ENCODE measurements at places on chromosomes 11 and 22. TPM values are rescaled to one million over a fixed set of nuclear protein-coding genes. Genes with fewer than 3 reads are reported as not detected.

DNA sequence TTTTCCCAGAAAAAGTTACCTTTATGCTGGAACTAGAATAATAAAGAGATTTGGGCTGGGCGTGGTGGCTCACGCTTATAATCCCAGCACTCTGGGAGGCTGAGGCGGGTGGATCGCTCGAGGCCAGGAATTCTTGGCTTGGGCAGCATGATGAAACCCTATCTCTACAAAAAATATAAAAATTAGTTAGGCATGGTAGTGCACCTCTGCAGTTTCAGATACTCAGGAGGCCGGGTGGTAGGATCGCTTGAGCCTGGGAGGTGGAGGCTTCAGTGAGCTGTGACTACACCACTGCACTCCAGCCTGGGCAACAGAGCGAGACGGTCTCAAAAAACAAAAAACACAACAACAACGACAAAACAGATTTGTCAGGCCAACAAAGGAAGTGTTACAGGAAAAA lies 119.3 kb upstream of the OR9Q1 start:
- DNase-seq: no peak

- DNase-seq: peak; percentile 80
Measured at GRCh38 chr22:37079668-37080171, 28.2 kb downstream of the KCTD17 start.

DNA sequence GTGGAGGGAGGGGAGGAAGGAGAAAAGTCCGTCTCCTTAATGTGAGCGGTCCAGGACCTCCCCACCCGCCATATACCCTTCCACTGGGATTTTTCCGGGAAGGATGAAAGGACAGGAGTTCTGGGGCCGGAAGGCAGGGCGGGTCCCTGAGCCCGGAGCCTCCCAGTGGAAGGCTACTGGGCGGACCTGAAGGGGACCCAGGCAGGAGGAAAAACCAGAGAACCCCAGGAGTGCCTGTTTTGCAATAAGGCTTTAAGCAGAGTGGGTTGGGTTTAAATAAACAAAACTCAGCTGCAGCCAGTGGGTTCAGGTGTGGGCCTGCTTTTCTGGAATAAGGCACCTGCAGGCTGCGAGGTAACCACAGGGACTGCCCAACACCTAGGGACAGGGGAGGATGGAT lies 1.7 kb upstream of the CELSR1 start:
- no peak for DNase-seq

DNA sequence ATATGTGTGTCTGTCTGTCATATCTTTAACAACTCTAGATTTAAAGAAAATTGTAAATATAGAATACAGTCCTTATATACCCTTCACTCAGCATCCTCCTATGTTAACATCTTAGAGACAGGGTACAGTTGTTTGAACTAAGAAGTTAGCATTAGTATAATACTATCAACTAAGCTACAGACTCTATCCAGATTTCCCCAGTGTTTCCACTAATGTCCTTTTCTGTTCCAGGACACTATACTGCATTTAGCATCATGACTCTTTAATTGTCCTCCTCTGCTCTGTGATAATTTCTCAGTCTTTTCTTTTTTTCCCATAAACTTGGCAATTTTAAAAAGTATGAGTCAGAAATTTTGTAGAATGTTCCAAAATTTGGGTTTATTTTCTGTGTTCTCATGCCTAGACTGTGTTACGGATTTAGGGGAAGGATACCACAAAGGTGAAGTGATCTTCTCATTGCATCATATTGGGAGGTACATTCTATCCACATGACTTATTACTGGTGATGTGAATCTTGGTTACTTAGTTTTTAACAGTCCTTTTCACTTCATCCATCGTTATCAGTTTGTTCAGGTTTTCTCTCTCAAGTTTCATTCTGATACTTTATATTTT lies 168.4 kb downstream of the SBF2 start:
- no peak for DNase-seq

DNA sequence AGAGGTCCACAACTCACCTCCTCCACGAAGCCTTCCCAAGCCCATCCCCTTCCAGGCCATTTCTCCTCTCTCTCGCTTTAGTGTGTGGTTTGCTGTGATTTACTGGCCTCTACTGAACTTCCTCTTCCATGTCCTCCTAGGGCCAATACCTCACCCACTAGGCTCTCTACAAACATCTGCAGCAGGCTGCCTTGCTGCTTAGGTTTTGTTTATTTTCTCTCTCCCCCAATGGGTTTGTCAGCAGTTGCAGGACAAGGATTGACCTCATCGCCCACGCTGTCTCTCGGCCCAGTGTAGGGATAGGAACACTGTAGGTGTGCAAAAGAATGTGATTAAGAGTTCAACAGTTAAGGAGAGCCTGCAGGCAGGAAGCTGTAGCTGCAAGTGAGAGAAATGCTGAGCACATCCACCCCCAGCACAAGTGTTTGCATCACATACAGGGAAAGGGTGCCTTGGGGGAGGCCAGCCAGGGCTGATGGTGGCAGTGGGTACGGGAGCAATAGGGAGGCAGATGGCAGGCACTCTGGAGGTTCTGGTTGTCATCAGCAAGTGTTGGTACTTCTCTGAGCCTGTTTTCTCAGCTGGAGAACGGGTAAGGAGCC lies 1.4 kb downstream of the PC start:
- DNase-seq: peak; percentile 25

- no peak for DNase-seq
Measured at GRCh38 chr11:128359515-128359914, 227.8 kb downstream of the ETS1 start.

DNA sequence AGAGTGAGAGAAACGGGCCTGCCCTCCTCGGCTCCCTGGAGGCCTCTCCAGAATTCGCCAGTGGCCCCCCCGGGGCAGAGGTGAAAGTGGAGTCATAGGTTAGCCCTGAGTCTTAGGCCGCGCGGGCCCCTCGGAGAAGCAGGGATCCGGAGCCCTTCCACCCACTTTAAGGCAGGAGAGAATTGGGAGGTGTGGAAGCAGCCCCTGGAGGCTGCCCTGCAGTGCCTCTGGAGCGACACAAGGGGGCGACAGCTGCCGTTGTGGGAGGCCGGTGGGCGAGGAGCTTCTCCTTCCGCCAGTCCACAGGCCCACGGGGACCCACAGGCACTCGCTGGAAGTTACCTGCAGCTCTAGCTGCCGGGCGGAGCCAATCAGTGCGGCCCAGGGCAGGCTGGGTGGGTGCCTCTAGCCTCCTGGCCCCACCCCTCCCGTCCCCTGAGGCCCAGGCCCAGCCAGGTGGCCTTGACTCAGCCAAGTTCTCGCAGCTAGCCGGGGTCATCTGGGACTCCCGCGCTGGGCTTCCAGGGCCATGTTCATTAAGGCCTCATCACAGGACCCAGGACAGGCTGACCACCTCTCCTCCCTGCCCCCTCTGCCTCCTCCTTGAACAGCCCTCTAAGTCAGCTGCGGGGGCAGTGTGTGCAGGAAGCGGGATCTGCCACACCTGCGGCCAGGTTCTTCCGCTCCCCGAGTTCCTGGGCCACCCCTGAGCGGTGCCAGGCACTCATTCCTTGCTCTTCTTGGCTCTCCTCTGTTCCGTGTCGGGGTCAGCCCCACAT lies 5.0 kb downstream of the DGKZ start:
- peak; percentile 70 for DNase-seq

DNA sequence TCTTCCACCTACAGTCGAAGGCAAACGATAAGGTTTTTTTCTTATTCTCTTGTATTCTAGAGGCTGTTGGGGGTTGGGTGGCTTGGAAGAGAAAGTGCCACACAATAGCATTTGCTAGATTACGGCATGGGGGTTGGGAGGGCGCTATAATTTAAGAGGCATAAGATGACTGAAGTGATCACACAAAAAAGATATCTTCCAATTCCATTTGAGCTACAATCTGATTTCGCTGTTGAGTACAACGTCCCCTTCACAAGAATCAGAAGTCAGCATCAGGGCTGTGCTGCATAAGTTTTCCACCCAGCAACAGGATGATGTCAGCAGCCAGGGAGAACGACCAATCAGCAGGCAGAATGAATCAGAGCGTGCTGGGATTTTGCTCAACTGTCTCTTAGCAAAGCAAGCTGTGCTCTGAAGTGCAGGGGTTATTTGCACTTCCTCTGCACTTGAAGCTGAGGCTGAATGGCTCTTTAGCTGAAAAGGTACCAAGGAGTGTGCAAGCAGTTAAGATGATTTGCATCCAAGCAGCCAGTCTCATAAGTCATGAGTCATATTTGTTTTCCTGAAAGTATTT lies 23.2 kb upstream of the SESN3 start:
- DNase-seq: peak; percentile 54

DNA sequence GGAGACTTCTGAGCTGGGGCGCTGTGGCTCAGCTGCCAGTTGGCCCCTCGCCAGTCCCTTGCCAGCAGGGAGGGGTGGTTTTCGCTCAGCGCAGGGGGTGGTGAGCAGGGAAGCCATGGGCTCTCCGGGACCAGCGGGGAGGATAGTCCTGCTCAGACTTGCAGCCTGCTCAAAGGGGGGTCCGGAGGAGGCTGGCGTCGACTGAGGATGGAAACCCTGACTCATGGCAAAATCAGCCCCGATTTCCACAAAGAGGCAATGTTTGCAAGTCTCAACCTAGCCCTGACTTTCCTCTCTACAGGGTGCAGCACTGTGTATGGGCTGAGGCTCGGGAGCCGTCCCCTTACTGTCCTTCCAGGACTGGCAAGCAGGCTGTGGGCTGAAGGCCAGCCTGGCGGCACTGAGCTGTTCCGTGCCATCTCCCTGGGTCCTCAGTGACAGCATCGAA lies 35.1 kb downstream of the FBLN1 start:
- no peak for DNase-seq

DNA sequence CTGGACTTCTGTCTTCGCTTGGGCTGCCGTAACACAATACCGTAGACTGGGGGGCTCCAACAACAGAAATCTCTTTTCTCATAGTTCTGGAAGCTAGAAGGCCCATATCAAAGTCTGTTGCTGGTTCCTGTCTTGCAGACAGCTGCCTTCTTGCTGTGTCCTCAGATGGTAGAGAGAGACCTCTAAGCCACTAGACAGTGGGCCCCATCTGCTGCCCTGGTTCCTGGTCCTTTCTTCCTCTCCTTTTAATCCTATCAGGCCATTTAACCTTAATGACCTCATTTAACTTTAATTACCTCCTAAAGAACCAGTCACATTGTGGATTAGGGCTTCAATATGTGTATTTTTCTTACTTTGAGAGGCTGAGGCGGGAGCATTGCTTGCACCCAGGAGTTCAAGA lies 9.4 kb downstream of the CEP164 start:
- no peak for DNase-seq

DNA sequence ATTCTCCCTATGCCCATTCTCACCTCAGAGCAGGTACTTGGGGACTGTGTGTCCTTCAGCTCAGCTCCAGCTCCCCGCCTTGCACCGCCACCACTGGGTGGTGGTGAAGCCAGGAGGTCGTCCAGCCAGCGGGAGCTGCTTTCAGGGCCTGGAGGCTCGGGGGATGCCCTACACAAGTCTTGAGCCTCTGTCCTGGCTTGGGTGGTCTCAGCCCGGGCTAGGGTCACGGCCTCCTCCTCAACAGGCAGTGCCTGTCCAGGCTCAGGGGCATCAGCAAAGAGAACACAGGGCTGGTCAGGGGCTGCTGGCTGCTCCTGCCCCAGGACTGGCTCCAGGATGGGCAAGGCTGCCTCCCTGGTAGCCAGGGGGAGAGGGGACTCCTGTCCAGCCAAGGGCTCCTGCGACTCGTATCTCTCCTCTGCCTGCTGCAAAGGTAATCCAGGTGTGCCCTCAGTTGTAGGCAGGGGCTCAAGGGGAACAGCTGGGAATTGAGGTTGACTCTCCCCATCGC lies 12.2 kb downstream of the TNKS1BP1 start:
- no peak for DNase-seq

GRCh38 chr11:24375351-24375750 lies 121.5 kb upstream of the LUZP2 start:
- DNase-seq: no peak

- no peak for DNase-seq
Measured at GRCh38 chr11:35007277-35007676, 90.9 kb downstream of the PDHX start.

- DNase-seq: no peak
Measured at GRCh38 chr11:114358716-114359115, 41.6 kb downstream of the C11orf71 start.

DNA sequence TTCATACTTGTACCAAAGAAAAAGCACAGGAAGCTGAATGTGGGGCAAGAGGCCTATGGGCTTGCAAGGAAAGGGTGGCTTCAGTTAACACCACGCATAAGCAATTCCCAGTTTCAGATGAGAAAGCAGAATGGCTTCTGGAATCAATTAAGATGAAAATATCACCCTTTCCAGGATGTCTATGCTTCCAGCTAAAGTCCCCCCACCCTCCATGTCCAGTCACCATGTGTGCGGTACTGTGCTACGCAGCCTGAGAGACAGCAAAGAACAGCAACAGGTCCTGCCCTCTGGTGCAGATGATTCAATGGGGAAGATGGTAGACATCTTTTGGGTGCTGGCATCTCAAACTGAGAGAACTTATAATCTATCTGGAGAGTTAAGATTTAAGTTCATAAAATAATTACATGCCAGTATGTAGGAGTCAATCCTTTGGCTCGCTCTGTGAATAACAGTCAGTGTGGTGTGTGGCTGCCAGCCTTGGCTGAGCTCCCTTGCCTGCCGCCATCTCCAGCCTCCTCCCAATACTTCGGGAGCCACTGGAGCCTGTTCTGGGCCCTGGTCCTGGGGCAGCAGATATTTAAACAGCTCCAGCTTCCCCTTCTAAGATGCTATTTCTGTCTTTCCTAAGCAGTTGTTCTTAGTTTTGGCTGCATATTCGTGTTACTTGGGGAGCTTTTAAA lies 44.5 kb downstream of the ME3 start:
- DNase-seq: no peak

DNA sequence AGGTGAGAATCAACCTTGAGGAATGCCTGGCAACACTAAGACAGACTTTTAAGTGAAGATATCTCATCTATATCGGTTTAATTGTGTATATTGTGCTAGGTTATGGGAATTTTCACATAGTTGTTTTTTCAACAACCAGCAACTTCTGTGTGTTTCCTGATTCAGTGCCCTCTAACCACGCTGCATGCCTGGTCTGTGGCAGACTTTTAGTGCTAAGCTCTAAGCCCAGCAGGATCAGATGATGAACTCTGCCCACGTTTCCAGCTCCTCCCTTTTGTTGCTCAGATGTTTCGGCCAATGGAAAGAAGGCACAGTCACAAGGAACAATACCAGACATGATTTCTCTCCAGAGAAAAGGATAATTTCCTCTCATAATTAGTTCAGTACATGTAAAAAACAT lies 1.4 kb upstream of the VWA5A start:
- DNase-seq: peak; percentile 18

GRCh38 chr22:49774046-49774445 lies 53.6 kb downstream of the BRD1 start:
- no peak for DNase-seq

Gene PRPF19
- total RNA-seq: 132 TPM

Gene LMO2
- total RNA-seq: 148 TPM

Gene OR8K1
- not detected for total RNA-seq

Gene C11orf91
- not detected for total RNA-seq

Gene RHOD
- 0.54 TPM for total RNA-seq

Gene TRIM48
- not detected for total RNA-seq

Gene MS4A4A
- total RNA-seq: 1.1 TPM

Gene MEI1
- 16.2 TPM for total RNA-seq

Gene H19
- 2.7 TPM for total RNA-seq

Gene APOBEC3B
- total RNA-seq: 1.6 TPM

Gene PANX1
- 13.2 TPM for total RNA-seq

Gene SPDYC
- not detected for total RNA-seq

Gene BIRC2
- 49.0 TPM for total RNA-seq
